ENCODE measurements at places on chromosomes 11 and 22.
A peak's percentile ranks its signal among the peaks of the same experiment; 100 is the strongest.

- no peak for DNase-seq
Measured at GRCh38 chr11:20161230-20161918, 1.1 kb upstream of the DBX1 start.

DNA sequence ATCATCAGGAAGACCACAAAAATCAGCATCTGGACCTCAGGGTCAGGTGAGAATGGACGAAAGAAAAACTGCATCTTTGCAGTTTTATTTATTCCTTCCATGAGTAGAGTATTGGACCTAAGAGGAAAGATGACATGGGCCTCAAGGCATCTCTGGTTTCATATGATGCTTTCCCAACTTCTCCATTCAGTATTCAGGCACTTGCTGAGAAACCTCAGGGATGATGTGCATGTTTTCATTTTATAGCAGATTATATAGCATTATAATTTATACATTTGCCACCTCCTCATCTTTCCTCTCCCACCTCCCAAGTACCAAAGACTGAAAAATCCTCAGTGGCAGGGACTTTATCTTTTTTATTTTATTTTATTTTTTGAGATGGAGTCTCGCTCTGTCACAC lies at the start of gene OR10V1:
Gene OR10V1, minus strand, starts transcription at position 101 of the 400 bp plus-strand sequence. Its CDS starts 0 bp downstream, at position 101.
- DNase-seq: no peak

DNA sequence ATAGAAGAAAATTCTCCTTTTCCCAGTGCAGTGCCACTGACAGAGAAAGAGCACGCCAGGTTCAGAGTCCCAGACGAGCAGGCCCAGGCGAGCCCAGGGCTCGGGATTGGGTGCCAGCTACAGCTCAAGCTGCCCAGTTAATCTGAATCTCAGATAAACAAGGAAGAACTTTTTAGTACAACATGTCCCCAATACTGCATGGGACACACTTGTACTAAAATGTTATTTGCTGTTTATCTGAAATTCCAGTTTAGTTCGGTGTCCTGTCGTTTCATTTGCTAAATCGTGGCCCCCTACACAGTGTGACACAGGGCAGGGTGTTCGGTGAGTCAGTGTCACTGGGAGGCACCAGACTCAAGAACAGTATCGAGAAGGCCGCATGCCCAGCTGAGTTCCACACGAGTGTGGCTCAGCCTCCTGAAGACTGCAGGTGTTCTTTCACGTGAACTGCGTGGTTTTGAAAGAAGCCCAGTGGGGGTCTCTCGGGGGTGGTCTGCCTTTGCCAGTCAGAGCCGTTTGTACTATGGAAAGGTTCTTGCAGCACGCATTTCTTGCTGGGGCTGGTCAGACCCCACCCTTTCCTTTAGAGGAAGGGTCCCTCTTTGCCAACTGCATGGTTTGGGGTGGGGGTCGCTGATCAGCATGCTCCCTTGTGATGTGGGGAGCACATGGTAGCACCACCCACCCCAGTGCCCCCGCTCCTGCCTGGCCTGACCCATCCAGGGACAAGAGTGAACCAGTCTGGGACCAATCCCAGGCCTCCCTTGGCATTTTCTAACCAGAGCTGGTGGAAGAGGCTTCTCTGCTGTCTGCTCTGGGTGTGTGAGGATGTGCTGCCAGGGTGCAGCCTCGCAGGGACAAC lies 115.6 kb upstream of the B3GAT1 start:
- DNase-seq: no peak

DNA sequence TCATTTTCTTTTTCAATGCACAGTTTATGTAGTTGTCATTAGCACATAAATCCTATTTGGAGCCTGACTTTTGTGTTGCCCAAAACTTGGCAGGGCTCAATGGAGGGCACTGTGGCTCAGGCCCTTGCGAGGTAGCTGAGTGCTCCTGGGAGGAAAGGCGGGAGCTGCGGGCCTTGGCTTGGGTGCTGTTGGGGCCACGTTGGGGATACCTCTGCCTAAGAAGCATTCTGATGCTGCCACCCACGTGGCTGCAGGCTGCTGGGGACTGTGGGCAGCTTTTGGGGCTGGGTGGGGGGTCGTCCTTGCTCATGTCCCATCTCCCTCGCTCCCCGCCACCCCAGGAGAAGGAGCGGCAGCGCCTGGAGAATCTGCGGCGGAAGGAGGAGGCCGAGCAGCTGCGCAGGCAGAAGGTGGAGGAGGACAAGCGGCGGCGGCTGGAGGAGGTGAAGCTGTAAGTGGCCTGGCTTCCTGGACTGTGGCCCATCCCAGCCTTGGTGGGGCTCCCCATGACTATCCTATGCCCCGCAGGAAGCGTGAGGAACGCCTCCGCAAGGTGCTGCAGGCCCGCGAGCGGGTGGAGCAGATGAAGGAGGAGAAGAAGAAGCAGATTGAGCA lies 20.9 kb downstream of the INCENP start:
- no peak for DNase-seq

GRCh38 chr11:17593466-17594245 lies 46.6 kb downstream of the OTOG start:
- no peak for DNase-seq

DNA sequence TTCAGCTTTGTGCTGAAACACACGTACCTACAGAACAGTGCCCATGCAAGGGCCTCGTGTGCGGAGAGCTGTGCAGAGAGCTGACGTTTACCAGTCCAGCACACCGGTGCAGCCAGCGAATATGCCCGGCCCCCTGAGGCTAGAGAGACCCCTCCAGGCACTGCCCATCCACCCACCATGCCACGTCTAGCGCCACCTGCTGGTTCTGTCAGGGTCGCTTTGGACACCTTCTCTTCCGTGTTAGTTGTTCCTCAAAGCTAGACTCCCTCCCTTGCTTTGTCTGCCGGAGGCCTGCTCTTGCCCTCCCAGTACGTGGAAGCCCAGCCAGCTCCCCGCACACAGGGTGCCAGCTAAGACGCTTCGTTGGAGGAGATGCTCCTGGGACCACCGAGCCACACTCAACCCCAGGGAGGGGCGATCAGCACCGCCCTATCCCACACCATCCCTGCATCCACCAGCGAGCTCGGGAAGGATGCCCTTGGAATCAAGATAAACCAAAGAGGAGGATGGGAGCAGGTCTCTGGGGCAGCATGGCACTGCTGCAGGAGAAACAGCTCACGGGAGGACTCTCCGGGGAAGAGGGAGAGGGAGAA lies 43.4 kb downstream of the CPT1A start:
- peak; percentile 55 for DNase-seq

DNA sequence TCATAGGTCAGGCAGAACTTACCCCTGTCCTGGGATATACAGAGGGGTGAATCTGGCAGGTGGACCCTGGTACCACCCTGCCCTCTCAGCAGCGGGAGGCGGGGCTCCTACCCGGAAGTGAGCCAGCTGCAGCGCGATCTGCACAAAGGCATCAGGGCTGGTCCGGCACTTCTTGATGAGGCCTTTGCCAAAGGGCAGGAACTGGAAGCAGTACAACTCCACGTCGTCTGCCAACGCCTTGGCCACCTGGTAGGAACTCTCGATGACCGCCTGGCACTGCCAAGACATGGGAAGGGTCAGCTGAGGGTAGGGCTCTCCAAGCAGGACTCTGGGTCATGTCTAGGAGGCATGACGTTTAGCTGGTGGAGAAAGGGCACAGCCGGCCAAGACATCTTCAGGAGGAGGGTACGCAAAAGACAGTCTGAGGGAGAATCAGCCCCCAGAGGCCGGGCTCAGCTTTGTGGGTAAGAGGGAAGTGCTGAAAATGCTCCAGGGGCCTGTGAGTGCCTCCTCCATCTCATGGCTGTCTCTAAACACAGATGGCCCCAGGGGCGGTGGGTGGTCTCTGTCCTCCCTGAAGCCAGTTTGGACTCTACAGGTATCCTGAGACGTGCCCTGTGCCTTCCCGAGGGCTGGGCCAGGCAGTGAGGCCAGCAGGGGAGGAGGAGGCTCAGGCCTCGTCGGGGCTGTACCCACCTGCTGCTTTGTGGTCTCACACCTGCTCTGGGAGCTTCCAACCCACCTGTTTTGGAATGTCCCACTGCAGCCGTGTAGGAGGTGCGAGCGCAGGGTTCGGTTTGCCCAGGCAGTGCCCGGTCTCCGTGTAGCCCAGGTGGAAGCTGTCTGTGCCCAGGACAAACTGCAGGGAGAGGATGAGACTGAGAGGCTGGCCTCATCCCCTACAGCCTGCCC lies 6.7 kb downstream of the CPT1B start:
- DNase-seq: no peak

GRCh38 chr22:30010789-30011405 lies 69.4 kb upstream of the HORMAD2 start:
- no peak for DNase-seq

- no peak for DNase-seq
Measured at GRCh38 chr11:100874203-100874602, 187.1 kb downstream of the ARHGAP42 start.

GRCh38 chr22:28923826-28924732 lies 40.7 kb downstream of the ZNRF3 start:
- DNase-seq: no peak

DNA sequence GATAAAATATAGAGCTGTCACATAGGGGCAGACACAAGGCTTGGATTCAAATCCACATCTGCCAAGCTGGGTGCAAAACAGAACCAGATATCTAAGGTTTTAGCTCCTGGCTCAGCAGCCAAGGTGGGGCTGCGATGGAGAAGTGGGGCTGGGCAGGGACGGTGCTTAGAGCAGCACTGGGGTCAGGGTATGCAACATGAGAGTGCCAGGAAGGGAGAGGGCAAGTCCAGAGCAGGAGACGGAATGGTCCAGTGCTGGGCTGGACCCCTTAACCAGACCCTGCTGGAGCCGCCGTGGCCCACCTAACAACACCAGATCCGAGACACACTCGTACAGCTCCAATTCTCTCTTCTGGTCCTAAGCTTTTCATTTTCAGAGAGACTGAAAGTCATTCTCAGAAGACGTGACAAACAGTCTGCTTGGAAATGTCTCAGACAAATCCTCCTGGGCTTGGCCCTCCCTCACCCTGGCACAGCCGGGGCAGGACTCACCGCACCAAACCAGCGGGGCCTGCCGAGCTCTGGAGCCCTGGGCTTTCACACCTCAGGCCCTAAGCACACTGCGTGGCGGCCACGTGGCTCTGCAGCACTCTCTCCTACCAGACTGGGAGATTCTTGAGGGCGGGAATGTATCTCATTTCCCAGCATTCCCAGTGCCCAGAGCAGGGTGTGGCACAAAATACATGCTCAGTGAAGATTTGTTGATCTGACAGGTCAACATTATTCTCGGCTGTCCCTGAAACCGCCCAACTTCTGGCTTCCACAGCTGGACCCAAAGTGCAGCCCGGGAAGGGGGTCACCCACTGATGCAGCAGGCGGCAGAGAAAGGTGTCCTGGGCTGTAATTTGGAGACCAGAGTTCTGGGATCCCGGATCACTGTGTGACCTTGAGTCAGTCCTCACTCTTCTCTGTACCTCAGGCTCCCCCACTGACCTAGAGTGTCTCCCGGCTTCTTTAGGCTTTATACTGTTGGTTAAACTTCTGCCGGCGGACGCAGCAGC lies 11.6 kb downstream of the LRRC32 start:
- no peak for DNase-seq

DNA sequence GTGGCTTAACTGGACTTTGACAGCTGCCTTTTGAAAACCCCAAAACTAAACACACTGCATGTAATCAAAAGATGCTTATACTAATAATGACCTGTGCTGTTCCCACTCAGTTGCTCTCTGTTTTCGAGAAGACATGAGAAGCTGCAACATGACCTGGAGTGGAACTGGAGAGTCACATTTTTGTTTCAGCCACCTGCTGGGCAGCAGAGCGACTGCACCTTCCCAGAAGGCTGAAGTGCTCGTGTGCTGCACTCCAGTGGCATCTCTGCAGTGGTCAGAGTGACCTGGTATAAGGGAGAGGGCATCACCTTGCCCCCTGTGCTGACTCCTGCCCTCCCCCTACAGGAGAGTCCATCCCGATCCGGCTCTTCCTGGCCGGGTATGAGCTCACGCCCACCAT lies 8.6 kb downstream of the THYN1 start:
- peak; percentile 46 for DNase-seq

GRCh38 chr11:7448201-7448600 lies 37.1 kb upstream of the OLFML1 start:
- no peak for DNase-seq

- DNase-seq: no peak
Measured at GRCh38 chr22:44906248-44906936, 103.4 kb downstream of the PHF21B start.

DNA sequence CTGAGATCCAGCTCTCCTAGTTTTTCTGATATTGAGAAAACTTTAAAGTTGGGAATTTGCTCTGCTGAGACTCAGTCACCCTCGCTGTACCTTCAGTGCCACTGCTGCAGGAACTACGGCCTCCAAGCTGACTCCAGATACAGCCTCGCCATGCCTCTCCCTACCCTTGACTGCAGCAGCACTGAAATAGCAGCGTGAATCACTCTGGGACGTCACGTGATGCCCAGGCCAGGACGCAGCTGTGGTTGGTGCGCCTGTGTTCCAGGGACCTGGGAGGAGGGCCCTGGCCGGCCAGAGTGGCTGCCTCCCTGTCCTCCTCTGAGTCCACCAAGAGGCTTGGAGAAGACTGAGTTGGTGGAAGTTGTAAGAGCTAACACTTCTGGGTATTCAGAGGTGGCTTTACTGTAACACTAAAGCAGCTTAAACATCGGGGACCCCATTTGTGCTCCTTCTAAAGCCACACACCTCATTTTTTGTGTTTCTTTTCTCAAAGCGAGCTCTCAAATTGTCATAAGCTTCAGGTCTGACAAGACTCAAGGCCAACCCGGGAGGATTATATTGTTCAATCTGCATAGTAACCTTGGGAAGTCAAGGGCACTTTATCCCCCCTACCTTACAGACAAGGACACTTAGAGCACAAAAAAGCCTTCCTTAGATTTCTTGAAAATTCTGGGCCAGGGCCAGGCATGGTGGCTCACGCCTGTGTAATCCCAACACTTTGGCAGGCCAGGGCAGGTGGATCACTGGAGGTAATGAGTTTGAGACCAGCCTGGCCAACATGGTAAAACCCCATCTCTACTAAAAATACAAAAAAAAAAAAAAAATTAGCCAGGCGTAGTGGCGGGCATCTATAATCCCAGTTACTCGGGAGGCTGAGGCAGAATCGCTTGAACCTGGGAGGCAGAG lies 4.2 kb upstream of the STIP1 start:
- DNase-seq: peak; percentile 96

GRCh38 chr11:1310318-1310687 lies 871 bp upstream of the TOLLIP start:
- DNase-seq: peak; percentile 50

GRCh38 chr11:9607511-9607899 lies 34.0 kb downstream of the WEE1 start:
- DNase-seq: no peak
